Heart right ventricle (tissue), 16 donors: ENCODE measurements at places on chromosomes 5 and 9. TPM values are rescaled to one million over a fixed set of nuclear protein-coding genes. Genes with fewer than 3 reads are reported as not detected.

Gene TMEM215
- not detected for total RNA-seq

Gene PHF24
- total RNA-seq: 0.17 TPM

Gene CDH12
- not detected for total RNA-seq

Gene WDR41
- total RNA-seq: 38.1 TPM

Gene TTC16
- 0.61 TPM for total RNA-seq

Gene FOXI1
- total RNA-seq: not detected

Gene GAS1
- 11.0 TPM for total RNA-seq
